ENCODE measurements at places on chromosomes 11 and 22.

GRCh38 chr11:77879218-77879617 lies 58.3 kb downstream of the AAMDC start:
- DNase-seq: no peak

GRCh38 chr11:111206472-111206871 lies 39.1 kb upstream of the POU2AF2 start:
- no peak for DNase-seq

- no peak for DNase-seq
Measured at GRCh38 chr11:70538641-70539359, 140.5 kb downstream of the CTTN start.

DNA sequence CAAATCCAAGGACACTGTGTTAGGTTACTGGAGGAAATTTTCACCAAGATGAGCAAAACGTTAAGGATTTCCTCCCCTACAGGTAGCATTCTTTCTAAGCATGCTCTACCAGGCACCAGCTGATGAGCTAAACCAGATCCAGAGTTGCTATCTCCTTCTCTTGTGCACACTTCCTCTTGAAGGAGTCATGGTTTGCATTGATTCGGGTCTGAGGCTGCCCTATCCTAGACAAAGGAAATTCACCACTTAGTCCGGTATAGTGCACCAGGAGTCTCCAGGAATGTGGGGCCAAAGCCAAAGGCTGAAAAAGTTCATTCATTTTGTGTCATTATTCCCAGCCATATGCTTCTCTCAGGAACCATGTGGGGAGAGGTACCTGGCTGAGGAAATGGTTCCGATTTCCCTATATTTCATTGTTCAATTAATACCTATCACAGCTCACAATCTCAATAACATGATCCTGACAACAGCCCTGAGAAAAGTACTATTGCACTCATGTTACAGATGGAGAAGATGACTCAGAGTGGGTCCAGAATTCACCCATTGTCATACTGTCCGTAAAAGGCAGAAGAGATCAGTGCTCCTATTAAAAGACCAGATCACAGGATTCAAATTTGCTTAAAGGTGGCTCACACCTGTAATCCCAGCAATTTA lies 39.1 kb downstream of the SLC35F2 start:
- no peak for DNase-seq

DNA sequence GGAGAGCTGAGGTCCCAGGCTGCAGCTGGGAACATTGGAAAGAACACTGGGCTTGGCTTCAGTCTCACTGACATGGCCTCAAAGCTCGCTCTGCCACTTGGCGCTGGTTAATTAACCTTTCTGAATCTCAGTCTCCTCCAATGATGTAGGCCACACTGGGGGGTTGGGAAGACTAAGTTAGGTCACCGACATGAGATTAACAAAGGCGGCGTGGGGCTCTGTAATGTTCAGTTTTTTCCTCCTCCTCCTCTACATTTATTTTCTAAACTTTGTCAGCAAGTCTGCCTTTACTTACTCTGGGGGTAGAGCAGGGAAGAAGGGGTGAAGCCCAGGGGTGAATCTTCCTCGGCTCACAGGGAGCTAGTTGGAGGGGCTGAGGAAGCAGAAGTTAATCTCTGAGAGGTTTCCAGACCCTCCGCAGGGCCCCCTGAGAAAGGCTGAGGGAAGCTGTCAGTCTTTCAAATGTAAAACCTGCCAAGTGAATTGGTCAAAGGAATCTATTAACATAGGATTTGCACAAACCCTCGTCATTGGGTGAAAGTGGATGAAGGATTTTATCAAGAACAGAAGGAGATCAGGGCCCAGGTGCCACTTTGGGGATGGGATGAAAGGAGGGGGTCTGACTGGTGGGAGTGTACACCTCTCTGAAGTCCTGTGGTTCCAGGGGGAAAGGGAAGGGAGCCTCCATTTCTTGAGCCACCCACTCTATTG lies 32.1 kb upstream of the TENM4 start:
- no peak for DNase-seq

GRCh38 chr11:3775736-3776406 lies 21.5 kb downstream of the NUP98 start:
- DNase-seq: no peak

DNA sequence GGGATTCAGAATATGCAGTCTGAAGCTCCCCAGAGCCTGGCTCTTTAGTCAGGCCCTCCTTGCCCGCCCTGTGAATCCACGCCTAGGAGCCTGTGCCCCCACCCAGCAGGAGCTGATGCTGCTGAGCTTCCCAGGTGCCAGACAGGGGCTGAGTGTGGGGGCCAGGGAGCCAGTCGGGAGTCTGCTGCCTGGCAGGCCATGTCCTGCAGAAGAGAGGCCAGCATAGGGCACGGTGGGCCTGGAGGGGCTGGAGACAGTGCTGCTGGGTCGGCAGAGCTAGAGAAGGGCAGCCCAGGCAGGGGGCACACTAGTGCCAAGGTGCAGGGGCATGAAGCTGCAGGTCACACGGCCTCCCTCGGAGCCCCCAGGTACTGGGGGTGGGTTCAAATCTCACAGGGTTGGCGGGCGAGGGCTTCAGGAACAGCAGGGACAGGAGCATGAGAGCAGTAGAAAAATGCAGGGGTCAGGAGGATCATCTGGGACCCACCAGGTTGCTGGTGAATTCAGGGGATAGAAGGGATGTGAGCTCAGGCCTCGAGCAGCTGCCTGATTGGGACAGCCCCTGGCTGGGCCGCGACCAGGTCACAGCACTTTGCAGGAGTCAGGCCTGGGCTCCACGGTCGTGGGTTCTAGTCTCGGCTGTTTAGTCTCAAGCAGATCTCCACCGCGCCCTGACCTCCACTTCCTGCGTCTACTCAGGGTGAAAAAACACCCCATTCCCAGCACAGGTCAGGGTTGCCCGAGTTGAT lies 4.1 kb upstream of the SEPTIN5 start:
- DNase-seq: no peak

- no peak for DNase-seq
Measured at GRCh38 chr22:47029244-47030074, 267.0 kb downstream of the TBC1D22A start.

DNA sequence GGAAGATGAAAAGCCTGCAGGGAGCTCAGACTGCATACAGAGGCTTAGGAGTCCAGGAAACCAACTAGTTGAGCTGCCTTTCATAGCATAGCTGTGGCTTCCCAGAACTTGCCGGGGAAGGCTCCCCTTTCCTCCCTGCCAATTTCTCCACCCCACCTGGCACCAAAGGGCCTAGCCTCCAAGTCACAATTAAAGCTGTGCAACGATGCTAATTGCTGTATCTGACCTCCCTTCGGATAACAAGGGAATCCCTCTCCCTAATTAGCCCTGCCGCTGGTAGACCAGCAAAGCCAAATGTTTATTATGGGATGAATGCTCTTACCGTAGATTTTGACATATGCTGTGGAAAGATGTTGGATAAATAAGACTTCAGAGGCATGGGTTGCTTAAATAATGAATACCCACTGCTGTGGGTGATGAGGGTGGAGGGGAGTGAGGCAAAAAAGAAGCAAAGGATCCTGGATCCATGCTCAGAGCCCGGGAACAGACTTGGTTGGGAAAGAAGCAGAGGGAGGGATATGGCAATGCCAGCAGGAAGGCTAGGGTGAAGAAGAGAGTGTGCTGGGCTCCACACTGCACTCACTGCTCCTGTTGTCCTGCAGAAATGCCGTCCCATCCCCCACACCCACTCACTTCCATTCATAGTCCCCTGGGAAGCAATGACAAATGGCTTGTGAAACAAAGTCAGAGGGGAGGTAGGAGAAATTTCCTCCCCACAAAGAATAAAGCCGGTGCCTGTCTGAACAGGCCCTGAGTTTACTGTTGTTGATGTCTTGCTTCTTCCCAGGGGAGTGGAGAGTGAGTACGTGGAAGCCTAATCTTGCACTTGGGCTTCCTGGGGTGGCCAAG lies 608.1 kb upstream of the CADM1 start:
- DNase-seq: no peak

- no peak for DNase-seq
Measured at GRCh38 chr22:39153220-39153717, 789 bp upstream of the CBX7 start.

- no peak for DNase-seq
Measured at GRCh38 chr11:47765086-47765485, 2.1 kb downstream of the FNBP4 start.

GRCh38 chr22:24434471-24435322 lies 7.3 kb downstream of the ADORA2A start:
- DNase-seq: peak; percentile 36

DNA sequence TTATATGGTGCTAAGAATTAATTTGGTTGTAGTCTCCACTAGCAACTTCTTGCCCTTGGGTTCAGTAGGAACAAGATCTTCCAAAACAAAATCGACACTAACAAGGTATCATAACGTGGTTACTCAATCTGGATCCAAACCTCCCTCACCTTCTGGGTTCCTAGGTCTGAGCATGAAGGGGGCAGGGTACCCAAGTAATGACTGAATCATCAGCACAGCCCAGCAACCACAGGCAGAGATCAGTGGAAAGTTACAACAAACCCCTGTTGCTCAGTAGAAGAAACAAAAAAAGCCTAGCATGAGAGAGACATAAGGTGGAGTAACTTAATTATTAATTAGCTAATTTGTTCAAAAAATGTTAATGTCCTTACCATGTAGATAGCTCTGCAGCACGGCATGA lies 221.4 kb downstream of the BLID start:
- no peak for DNase-seq

GRCh38 chr22:45968003-45968650 lies 8.8 kb downstream of the WNT7B start:
- DNase-seq: no peak

DNA sequence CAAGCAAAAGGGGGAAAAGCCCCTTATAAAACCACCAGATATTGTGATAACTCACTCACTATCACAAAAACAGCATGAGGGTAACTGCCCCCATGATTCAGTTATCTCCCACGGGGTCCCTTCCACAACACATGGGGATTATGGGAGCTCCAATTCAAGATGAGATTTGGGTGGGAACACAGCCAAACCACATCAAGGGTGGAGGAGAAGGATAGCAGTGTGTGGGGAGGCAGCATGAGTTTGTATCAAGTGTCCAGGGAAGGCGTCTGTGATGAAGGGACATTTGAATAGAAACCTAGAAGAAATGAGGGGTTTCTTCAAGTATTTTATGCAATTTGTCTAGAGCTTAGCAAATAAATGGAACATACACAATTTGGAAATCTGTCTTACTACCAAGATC lies 98.2 kb downstream of the SLC1A2 start:
- no peak for DNase-seq

GRCh38 chr11:36086366-36086765 lies 142.5 kb downstream of the LDLRAD3 start:
- no peak for DNase-seq

- no peak for DNase-seq
Measured at GRCh38 chr11:62673196-62673525, 1.1 kb upstream of the LBHD1 start.

DNA sequence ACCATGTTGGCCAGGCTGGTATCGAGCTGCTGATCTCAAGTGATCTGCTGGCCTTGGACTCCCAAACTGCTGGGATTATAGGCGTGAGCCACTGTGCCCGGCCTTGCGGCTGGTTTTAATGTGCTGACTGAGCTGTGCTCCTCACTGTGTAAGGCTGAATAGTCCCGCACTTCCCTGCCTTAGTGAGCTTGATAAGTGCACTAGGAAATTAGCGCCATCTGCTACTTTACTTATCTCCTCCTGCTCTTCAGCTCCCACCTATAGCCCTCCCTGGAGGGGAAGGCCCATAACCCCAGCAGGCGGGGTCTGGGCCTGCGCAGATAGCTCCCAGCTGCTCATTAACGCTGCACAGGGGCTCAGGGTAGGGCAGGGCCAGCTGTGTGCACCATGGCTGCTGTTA lies 49.4 kb downstream of the CLMP start:
- no peak for DNase-seq

- DNase-seq: no peak
Measured at GRCh38 chr11:75868990-75869389, 54.0 kb downstream of the UVRAG start.

- DNase-seq: no peak
Measured at GRCh38 chr11:72321381-72321996, 77.5 kb upstream of the PHOX2A start.

GRCh38 chr11:24819006-24819405 lies 322.2 kb downstream of the LUZP2 start:
- no peak for DNase-seq

Data from T-helper 17 cell (primary cell).